Mesothelial cell of epicardium (in vitro differentiated cells): ENCODE measurements at places on chromosomes 1 and 21. TPM values are rescaled to one million over a fixed set of nuclear protein-coding genes. Genes with fewer than 3 reads are reported as not detected.

DNA sequence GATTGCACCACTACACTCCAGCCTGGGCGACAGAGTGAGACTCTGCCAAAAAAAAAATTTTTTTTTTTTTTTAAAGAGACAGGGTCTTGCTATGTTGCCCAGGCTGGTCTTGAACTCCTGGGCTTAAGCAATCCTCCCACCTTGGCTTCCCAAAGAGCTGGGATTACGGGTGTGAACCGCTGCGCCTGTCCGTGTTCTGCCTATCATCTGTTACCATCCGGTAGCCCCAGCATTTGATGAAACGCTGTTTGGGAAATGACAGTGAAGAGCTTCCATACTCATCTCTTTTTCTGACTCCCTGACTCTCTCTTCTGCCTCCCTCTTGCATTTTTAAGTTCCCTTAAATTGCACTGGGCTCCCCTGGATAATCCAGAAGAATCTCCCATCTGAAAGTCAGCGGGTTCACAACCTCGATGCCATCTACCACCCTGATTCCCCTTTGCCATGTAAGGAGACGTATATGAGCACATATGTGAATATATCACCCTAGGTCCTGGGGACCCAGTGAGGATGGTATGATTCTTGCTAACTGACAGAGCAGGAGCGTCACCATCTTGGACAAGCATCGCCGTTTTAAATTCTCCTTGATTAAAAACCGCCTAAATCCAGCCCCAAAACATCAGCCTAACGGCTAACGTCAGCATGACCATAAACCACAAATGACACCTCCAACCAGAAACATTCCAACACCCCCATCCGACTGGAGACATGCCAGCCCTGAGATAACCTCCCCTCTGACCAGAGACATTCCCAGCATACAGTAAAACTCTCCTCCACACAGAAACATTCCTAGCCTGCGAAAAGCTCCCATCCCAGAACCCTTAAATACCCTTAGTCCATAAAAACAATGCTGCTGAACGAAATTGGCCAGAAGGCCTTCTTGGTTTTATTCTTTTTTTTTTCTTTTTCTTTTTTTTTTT, 12.4 kb downstream of the TNFRSF8 start:
- H3K36me3 ChIP-seq: no peaks in the 10 kb centered on the region
- H3K27ac ChIP-seq: peak overlapping the region; percentile 91
- peak; percentile 78 for DNase-seq
- peaks cover 19% of the 10 kb centered on the region for H3K4me1 ChIP-seq
- H3K27me3 ChIP-seq: peaks cover 8% of the 10 kb centered on the region

GRCh38 chr1:225871359-225872074, 10.7 kb downstream of the TMEM63A start:
- H3K27ac ChIP-seq: no peak overlapping the region
- H3K4me1 ChIP-seq: no peaks in the 10 kb centered on the region
- no peaks in the 10 kb centered on the region for H3K27me3 ChIP-seq
- no peak for DNase-seq
- peaks cover 21% of the 10 kb centered on the region for H3K36me3 ChIP-seq

The PIK3CD gene
- total RNA-seq: 3.7 to 4.7 TPM (median 4.3 TPM) in 3 replicates

The SLC9C2 gene
- total RNA-seq: 0.93 to 1.2 TPM (median 1.00 TPM) in 3 replicates
